EL (cell line): ENCODE measurements at places on chromosomes 6 and 20.

DNA sequence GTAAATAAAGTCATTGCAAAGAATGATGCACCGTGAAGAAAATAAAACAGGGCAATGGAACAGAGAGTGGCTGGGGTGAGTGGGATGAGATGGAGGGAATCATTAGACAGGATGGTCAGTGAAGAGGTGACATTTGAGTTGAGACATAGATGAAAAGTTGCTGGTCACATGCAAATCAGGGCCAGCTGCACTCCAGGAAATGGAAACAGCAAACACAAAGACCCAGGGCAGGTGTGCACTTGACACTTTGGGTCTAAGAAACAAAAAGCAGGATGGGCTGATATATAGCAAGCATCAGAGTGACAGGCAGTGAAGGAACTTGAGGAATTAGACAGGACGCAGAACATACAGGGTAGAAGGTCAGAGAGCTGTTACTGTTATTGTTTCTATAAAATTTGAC lies 171.5 kb upstream of the RIPOR2 start:
- no peak for DNase-seq

GRCh38 chr6:135329851-135330803 lies 149.0 kb downstream of the MYB start:
- no peak for DNase-seq

GRCh38 chr6:88867841-88868731 lies 95.3 kb downstream of the RNGTT start:
- DNase-seq, result peak; percentile 71

DNA sequence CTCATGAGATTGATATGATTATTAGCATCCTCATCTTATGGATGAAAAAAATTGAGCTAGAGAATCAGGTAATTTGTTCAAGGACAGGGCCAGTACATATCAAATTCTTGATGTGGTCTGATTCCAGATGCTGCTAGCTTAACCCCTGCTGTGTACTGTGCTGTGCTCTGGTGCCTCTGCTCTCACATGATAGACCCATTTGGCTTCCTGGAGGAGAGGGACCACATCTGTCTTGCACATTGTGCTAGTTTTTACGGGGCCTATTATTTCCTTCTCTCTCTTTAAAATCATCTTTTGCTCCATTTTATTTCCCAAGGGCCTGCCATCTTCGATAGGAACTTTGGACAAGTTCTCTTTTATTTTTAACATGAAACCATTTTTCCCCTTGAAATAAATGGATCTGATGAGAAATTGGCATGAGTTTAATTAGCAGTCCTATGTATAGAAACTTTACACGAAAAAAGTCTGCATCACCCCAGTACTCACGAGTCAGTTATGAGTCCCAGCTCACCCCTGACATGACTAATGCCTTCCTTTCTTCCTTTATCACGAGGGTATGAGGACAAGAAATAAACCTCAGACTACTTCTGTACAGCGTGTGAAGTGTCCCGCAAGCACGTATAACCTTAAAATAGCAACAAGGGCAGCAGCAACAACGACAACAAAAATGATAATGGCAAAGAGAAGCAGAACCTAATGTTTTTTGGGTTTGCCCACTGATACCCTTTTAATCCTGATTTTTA lies 26.5 kb downstream of the CD109 start:
- DNase-seq, result peak; percentile 88

GRCh38 chr6:157790548-157791160 lies 32.4 kb upstream of the SNX9 start:
- no peak for DNase-seq

DNA sequence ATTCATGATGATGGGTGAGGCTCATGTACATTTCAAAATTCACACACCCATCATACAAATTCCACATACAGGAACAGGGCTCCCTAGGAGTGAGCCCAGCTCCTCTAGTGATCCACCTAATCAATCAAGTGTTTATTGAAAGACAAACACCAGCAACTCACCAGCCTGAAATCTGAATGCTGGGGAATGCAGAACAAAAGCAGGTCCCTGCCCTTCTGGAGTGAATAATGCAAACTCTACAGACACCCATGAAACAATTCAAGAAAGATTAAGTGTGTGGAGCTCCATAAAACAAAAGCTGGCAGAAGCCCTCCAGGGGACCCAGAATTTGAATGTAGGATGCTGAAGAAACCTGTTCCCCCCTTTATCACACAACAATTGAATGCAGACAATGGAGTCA lies 396.7 kb upstream of the JARID2 start:
- DNase-seq, result no peak

DNA sequence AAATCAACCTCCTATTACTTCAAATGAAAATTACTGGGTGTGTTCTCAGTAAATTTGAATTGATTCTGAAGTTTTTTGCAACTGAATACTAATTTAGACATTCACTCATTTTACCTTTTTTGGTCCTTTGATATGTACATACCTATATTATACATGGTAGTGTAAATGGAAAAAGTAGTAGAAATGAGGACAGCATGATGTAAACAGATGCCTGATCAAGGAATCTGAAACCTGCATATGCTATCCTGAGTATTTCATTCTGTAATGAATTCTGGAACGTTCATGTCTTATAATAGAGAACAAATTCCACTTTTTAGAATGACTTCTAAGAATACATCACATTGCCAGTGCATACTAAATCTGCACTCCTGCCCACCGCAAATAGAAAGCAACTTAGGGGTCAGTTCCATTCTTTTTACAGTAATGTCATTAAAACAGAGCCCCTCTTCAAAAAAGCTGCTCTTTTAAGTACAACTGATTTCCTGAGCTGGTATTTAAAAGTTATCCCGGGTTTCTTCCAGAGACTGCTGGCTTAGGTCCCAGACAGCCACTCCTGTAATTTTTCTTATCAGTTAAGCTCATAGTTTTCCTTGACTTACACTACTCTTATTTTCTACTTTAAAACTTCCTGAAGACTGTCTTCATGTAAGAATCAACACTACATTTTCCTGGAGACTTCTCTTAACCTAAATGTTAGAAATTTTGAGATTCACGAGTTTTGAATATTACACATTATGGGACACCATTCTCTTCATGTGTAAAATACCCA lies 48.4 kb downstream of the MAP3K7 start:
- peak; percentile 19 for DNase-seq

DNA sequence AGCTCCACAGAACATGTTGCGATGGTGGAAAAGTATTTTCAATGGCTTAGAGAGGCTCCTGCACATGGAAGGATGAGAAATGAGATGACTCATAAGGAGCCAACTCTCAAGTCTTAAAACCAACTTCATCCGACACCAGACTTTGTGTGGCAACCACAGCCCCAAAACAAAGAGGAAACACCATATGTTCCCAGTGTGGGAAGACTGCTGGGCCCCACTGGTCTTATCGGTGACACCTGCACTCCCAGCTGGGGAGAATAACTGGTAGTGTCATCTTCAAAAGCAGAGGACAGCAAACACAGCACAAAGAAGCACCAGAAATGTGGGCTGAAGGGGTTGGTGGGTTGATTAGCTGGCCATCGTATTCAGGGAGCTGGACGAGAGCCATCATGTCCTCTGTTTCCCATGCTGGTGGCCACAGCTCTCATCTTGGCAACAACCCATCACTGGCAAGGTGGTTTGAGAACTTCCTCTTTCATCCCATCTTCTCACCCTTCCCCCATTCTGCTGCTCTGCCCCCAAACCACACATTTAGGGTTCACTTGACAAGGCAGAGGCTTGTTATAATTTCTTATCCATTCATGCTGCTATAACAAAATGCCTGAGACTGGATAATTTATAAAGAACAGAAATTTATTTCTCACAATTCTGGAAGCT lies 46.0 kb upstream of the TASP1 start:
- DNase-seq, result no peak

GRCh38 chr6:37008484-37009465 lies 3.3 kb downstream of the FGD2 start:
- no peak for DNase-seq

DNA sequence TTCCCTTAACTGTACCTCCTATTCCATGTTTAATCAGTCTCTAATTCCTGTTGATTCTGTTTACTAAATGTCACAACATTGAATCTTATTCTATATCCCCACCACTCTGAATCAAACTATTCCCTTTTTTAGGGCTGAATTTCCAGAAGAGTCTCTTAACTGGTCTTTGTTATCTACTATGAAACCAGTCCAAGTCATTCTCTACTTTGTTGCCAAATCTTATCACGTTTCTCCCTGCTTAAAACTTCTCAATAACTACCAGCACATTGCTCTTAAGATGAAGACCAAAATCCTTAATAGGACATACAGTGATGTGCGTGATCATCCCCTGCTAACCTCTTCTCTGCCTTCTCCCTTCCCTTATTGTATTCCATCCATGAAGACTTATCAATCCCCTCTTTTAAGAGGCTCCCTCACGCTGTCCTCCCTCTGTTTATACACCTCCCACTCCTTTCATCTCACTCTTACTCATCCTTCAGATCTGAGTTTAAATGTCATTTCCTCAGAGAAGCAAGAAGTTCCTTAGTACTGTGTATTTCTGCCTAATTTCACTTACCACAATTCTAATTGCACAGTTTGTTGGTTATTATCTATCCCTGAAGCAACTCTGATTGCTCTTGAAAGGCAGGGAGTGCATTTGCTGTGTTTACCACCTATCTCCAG lies 143.0 kb upstream of the AHI1 start:
- no peak for DNase-seq

GRCh38 chr6:130922922-130923321 lies 95.7 kb downstream of the SMLR1 start:
- DNase-seq, result no peak
